Heart left ventricle (tissue), 16 donors: ENCODE measurements at places on chromosomes 5 and 9.

DNA sequence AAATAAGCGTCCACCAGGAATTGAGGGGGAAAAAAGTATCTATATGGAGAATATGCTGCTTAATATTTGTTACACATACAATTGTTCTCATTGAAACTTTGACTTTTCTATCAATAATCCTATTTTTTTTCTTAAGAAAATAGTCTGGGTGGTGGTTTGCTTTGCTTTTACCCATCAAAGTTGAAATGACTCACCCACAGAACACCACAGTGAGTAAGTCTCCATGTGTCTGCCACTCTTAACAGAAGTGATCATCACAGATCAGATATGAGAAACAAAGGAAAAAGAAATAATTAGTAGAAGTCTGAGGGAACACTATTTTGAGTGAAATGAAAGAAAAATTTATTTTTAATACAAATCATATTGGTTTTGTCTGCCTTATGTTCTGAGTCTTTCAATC is 742.8 kb downstream of the CDH9 start:
- DNase-seq = no peak

DNA sequence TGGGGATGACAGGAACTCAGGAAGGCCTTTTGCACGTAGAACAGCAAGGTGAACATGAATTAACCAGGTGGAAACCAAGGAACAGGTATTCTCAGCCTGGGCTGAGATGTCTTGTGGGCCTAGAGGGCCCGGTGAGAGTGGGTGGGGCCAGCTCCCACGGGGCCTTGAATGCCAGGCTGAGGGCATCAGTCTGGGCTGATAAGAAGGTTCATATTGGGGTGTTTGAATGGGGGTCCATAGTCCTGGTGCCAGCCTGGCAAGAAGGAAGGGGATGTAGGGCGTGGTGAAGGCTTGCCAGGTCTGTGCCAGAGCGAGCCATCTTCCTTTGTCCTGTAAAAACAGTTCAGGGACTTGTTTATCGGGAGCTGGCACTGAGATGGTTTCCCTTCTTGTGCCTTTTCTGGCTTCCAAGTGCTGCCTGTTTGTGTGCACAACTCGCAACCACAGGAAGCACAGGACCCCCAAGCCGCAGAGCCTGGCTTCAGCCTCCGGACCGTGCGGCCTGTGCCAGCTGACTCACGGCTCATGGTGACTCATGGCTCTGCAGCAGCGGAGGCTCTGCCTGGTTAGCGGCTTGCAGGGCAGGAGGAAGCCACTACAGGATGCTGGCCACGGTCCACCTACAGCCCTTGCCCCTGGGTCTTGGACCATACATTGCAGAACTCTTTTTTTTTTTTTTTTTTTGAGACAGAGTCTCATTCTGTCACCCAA is 2.4 kb downstream of the CARD19 start:
- peak; percentile 85 for DNase-seq

GRCh38 chr9:18229992-18230676 is 243.8 kb upstream of the ADAMTSL1 start:
- DNase-seq = no peak

DNA sequence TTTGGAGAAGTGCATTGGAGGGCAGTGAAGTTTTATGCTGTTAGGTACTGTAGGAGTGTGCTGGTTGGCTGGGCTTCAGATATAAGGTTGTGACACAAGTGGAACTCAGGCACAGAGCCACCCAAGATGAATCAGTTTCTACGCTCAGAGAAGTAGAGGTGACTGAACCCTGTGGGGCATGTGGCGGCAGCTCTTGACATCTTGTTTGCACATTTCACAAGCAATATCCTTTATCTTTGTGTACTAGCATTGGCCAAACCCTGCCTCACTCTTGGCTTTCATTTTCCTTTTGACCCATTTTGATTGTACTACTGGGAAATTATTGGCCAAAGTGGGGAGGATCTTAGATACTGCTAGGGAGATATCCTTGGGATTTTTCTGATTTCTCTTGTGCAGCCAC is 110.0 kb downstream of the PSAT1 start:
- DNase-seq = no peak

- DNase-seq = no peak
These were observed 199.6 kb downstream of the YTHDC2 start for GRCh38 chr5:113713051-113713450.

GRCh38 chr9:36163049-36163785 is 6.0 kb upstream of the CCIN start:
- DNase-seq = peak; percentile 79

GRCh38 chr5:39055027-39055767 is 19.0 kb downstream of the RICTOR start:
- DNase-seq = no peak

GRCh38 chr5:129906177-129906887 is 2.1 kb downstream of the CHSY3 start:
- no peak for DNase-seq

- DNase-seq = no peak
These were observed 1252.6 kb upstream of the NUDT12 start for GRCh38 chr5:104815212-104815611.

DNA sequence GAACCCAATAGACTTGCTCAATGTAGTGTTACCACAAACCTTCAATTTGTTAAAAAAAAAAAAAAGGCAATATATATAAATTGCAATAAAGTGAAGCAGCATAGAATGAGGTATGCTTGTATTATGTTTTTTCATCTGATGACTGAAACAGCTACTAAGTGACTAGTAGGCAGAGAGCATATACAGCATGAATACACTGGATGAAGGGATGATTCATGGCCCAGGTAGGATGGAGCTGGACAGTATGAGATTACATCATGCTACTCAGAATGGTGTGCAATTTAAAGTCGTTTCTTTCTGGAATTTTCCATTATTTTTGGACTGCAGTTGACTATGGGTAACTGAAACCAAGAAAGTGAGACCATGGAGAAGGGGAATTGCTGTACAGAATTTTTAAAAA is 161.2 kb downstream of the GNA14 start:
- no peak for DNase-seq

DNA sequence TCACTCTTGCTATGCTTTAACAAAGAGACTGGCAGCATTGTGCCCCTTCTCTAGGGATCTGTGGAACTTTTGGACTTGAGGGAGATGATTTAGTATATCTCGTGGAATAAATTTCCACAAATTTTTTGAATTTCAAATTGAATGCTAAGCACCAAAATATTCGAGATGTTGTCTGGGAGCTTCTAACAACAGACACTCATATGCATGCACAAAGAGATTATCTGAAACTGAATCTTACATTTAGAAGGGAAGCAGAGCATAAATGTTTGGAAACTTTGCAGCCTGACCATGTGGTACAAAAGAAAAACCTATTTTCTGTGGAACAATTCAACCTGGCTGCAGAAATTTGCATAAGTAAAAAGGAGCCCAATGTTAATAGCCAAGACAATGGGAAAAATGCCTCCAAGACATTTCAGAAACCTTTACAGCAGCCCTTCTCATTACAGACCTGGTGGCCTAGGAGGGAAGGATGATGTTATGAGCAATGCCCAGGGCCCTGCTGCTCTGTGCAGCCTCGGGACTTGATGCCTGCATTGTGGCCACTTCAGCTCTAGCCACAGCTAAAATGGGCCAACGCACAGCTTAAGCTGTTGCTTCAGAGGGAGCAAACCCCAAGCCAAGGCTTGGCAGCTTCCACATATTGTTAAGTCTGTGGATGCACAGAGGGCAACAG is 285.8 kb upstream of the FAM174A start:
- no peak for DNase-seq

DNA sequence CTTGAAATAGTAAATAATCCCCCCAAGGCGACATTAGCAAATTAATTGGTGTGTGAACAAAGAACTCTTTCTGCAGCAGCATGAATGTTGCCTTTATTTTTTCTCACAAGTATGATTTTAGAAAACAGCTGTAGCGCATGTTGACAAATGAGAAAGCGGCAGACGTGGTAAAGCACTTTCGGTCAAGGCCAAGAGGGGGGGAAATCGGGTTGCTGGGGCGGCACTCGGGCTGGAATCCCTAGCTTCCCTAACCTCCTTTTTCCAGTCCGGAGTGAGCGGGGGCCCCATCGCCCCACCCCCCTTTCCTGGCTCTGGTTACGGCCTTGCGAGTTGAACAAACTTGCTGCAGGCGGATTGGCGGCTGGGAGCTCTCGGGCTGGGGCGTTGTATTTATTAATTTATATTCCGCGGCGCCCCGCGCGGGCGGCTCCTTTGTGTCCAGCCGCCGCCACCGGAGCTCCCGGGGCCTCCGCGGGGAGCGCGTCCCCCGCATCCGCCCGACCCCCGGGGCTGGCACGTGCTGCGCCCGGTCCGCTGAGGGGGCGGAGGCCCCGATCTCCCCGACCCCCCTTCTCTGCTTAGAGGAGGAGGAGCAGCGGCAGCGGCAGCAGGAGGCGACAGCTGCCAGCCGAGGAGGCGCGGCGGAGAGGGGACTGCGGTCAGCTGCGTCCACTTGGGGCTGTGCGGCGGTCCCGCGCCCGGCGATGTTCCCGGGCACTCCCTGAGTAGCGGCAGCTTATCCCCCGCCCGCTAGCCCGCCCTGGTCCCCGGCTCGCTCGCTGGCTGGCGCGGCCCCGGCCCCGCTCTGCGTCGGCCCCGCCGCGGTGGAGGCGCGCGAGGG is at the start of gene RHOBTB3:
Gene RHOBTB3, plus strand, starts transcription at position 607 of the 841 bp plus-strand sequence. CDS start 347 bp downstream, outside the sequence.
- peak; percentile 92 for DNase-seq

- no peak for DNase-seq
These were observed 11.4 kb downstream of the GCNT4 start for GRCh38 chr5:75040973-75041372.

DNA sequence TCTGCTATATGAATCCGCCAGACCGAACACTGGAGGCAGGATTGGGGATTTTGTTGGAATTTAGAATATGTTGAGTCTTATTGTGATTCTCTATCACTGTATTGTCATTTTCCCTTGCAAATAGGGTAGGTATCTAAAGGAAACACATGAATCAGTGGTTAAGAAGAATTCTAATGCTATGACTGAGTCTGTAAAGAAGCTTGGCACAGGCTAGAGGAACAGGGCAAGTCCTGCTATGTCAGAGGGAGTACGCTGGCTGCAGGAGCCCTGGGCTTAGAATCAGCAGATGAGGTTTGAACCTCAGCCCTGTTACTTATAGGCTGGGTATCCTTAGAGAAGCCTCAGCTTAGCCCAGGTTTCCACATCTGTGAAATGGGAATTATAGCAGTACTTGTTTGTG is 198.1 kb downstream of the NR3C1 start:
- DNase-seq = no peak

GRCh38 chr9:89137542-89138462 is 40.8 kb downstream of the SHC3 start:
- DNase-seq = peak; percentile 25

- DNase-seq = peak; percentile 44
These were observed 17.5 kb downstream of the WHRN start for GRCh38 chr9:114487607-114488300.

GRCh38 chr9:88781628-88782391 is 209.5 kb upstream of the S1PR3 start:
- DNase-seq = peak; percentile 55

- no peak for DNase-seq
These were observed 444.8 kb downstream of the BNC2 start for GRCh38 chr9:16425562-16426231.
